Natural killer cell treated with Interleukin-12 subunit alpha and Interleukin-12 subunit beta and Interleukin-15 and Interleukin-18, amount 100 ng/mL, for 72 hours (primary cell): ENCODE measurements at places on chromosomes 6 and 20.

- no peak for DNase-seq
These were observed 118.5 kb downstream of the SNX5 start for GRCh38 chr20:17849901-17850683.

DNA sequence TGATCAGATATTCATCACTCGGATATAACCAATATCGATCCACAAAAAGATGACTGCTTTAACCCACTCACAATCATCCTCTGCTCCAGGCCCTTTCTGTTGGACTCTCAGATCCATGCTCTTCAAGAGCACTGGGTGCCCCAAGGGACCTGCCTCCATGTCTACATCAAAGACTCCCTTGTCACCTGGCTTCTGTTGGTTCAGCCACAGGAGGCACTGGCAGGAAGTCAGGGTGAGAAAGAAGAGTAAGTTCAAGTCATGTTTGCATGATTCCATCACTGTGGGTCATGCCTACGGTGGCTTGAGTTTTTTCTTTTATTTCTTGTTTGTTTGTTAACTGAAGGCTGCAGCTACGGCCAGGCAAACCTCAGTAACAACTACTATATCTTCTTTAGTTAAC is 243.3 kb downstream of the ADGRG6 start:
- DNase-seq: no peak

DNA sequence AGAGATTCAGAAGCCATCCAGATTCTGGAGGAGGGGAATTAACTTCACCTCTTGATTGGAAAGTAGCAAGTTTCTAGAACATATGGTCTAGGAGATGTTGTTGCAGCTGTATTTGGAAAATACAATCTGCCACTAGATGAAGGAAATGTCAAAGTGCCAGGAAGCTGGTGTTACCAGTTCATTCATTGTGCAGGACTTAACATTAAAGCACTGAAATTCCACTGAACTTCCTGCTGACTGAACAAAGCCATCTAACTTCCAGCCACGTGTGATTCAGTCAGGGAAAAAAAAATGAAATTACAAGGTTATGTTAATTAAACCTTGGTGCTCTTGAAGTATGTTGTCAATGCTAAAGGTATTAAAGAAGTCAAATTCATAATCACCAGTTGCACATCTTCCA is 321.5 kb upstream of the SASH1 start:
- no peak for DNase-seq

- DNase-seq: no peak
These were observed 40.2 kb downstream of the CENPW start for GRCh38 chr6:126380072-126380583.

- DNase-seq: no peak
These were observed 140.1 kb upstream of the SPACA1 start for GRCh38 chr6:87907521-87907920.

DNA sequence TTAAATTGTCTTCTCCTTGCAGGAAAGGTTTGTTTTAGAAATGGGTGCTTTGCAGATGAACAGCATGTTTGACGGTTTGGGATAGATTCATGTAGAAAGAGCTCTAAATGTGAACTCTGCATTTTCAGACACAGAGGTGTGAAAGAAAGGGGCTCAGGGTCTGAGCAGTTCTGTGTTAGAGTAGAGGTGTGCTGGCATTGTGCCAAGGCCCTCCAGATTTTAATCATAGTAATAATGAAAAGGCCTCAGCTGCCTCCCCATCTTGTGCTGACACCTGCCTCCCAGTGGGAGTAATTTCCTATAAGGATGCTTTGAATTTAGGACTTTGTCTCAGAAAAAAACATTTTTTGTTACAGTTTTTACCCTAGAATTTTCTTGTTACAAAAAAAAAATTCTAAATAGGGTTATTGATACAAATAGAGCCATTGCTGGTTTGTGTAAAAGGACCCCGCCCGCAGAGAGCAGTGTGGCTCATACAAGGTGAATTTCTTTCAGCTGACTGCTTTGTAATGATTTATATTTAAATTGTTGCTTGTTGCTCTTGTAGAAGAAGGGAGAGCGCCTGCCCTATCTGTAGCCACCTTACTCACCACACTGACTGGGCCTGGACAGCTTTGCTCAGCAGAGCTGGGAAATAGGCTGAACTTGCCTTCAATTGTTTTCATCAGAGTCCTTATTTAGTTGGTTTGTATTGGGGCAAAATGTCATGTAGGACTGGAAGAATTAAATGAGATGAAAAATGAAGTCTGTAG is 294.5 kb downstream of the ZFAND3 start:
- DNase-seq: no peak

GRCh38 chr20:9066191-9066590 is 2.7 kb upstream of the PLCB4 start:
- no peak for DNase-seq

- DNase-seq: no peak
These were observed 70.2 kb upstream of the TFB1M start for GRCh38 chr6:155384321-155384952.

DNA sequence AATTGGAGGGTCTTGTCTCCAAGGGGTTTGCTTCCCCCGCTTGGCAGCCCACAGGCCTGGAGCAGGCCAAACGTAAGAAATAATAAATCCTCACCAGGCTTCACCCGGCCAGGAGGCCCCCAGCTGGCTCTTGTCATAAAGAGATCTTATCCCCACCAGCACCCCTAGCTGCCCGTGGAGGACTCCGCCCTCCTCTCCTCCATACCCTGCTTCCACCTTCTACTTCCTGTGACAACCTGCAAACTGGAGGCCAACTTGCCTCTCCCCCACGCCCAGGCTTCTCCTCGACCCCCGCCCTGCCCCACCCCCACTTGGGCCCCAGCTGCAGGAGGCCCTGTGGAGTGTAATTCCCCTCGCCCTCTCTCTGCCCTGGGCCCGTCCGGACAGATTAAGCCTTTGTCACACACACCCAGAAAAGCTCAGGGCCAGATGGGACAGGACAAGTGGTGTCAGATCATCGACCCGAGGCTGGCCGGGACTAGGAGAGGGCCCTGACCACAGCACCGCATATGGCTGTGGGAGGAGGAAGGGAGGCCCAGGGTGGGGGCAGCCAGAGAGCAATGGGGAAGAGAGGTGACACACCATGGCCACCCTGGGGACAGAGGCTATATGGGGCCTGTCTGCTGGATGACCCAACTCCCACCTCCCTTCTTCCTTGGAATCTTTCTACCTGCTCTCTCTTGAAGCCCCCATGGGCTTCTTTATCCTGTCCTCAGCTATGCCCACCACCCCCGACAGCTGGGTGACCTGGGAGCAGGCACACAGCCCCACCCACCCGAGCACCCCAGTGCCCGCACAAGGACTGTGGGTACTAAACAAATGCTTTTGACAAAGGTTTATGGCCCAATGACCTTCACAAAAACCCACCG is 3.9 kb downstream of the NOL4L start:
- DNase-seq: no peak

DNA sequence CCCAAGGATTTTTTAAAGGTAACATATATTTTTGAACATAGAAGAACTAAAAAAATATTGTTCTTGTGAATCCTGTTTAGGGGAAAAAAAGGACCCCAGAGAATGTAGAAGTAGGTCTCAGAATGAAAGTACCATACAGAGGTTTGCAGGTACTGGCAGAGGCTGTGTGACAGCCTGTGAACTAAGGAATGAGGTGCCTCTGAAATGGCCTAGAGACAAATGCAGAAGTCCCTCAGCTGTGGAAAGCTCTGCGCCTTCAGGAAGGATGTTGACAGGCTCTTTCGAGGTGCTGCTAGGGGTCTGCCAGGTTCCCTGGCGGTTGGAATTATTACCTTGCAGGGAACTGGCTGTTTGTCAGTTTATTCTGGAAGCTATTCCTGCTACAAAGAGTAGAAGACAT is 8.6 kb upstream of the TUBB2B start:
- DNase-seq: no peak

DNA sequence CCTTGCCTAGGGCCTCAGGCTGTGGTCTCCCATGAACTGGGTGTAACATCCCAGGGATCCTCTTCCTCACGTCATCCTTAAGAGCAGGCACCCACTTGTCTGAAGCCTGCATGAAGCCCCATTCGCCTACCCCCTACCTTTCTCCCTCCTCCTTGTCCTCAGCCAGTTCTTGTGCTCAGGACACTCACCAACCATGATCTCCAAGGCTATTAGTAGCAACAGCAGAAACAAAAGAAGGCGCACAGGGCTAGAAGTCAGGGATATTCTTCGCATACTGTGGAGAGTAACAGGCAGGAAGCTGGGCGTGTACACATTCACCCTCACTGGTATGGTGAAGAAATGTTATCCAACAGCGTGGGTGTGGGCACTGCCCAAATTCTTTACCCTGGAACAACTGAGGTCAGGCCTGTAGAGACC is 7.3 kb downstream of the RAET1E start:
- DNase-seq: no peak

DNA sequence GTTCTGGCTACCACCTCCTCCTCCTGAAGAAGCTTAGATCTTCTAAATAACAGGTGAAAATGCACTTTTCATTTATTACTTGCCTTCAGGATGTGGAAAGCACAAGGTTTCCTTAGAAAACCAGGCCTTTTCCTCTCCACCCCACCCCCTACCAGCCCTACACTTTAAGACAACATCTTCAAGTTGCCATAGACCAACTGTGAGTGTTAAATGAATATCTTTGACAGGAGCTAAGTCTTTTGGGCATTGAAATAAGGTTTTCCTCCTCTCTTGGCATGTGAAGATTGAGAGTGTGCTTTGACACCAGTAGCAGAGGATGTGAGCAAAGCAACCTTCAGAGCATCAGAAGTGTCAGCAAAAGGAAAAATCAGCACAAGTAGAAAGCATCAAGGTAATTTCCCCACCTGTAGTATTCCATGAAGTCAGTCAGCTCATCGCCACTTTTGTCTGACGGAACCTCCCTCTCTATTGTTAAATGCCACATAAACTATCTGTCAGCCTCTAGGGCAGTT is 532.3 kb upstream of the MMS22L start:
- DNase-seq: no peak

DNA sequence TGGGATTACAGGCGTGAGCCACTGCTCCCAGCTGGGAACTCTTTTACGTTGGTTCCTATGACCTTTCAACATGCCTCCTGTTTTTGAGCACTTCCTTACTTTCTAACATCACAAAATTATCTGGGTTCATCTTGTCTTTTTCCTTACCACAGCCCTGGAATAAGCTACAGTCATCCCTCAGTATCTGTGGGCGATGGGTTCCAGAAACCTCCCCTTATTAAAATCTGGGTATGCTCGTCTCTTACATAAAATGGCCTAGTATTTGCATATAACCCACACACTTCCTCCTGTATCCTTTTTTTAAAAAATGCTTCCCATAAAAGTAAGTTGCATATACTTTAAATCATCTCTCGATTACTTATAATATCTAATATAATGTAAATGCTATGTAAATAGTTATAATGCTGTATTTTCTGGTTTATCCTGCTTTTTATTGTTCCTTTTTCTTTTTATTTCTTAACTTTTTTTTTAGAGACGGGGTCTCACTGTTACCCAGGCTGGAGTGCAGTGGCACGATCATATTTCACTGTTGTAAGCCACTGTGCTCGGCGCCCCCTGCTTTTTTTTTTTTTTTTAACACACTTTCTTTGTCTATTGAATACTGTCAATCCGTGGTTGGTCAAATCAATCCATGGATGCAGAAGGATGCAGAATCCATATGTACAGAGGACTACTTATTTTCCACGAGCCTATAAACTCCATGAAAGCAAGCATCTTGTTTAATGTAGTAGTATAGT is 9.2 kb downstream of the RPF2 start:
- DNase-seq: no peak

DNA sequence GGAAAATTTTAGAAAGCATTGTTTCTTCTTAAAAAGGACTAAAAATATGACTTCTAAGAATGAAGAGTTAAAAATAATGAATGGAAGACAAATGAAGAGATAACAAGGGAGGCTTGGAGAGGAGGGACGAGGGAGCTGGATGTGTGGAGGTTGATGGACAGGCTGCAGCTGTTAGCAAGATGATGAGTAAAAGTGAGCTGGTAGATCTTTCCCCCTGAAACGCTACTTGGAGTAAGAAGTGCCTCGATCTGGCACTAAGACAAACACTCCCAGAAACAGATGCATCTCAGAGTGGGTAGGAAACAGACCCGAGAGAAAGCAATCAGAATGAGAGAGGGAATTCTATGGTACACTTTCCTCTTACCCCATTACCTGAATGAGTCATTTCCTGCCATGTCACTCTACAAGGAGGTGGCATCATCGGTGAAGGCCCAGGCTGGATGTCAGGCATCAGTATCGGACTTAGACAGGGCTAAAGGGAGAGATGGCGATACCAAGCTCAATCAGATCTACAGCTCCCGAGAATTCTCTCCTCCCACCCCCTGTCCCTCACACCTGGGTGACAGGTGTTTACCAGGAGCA is 154.1 kb upstream of the BMP2 start:
- no peak for DNase-seq
